ENCODE measurements at places on chromosomes 6 and 20.

- no peak for DNase-seq
Measured at GRCh38 chr6:131828951-131829350, 21.1 kb downstream of the ENPP1 start.

- peak; percentile 69 for DNase-seq
Measured at GRCh38 chr6:33014841-33015634, 5.6 kb upstream of the HLA-DOA start.

GRCh38 chr6:154882107-154882506 is 113.0 kb upstream of the TIAM2 start:
- DNase-seq, result no peak

GRCh38 chr6:110101885-110102284 is 77.6 kb downstream of the WASF1 start:
- no peak for DNase-seq

DNA sequence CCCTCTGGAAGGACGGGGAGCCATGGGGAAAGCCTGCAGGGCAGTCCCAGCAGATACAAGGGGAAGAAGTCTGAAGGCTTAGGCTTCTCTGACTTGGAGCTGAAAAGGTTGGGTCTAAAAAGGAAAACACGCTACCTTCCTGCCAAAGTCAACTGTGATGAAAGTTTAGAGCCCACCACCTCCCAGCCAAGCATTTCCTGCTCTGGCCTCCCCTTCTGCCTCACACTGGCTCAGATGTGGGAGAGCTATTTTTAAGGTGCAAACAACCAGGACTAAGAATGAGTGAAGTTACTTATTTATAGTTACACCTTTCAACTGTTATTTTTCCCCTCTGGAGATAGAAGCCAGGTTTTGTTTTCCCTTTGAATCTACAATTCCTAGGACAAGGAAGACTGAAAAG is 21.2 kb downstream of the NEDD9 start:
- no peak for DNase-seq

DNA sequence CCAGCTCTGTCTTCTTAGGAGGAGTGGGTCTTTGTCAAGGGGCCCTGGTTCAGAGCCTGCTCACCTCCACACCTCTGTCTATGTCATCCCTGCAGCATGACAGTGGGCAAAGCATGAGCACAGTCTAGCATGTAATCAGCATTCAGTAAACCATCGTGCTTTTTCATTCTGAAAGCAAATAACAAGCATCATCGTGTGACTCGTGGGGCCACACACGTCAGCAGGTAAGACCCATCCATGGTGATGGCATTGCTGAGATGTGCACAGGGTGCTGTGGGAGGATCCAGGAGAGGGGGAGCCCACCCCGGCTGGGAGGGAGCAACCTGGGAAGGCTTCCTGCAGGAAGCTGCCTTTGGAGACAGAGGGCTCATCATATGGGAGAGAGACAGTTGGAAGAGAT is 106.7 kb downstream of the TMEM242 start:
- DNase-seq, result no peak

GRCh38 chr6:3376064-3376463 is 80.8 kb downstream of the SLC22A23 start:
- DNase-seq, result no peak

GRCh38 chr6:52325695-52326471 is 36.1 kb upstream of the PAQR8 start:
- DNase-seq, result no peak

- no peak for DNase-seq
Measured at GRCh38 chr6:126069449-126069848, 83.1 kb downstream of the TRMT11 start.

DNA sequence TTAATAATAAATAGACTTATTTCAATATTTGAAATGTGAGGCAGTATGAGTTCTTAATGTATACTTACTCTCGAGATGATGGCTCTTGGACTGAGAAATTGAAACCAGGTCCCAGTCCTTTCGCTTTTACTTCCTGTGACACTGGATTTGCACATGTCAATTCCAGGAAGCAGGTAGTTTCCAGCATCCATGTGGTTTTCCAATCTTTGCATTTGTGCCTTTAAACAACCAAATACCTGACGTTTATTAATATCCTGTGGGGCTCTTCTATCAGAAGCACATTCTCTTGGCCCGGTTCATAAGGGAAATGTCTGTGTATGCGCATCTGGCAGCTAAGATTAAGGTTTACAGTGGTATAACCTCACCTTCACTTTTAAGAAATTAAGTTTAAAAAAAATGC is 13.1 kb downstream of the UTRN start:
- no peak for DNase-seq

GRCh38 chr6:89251976-89252375 is 34.8 kb upstream of the GABRR1 start:
- DNase-seq, result no peak

- DNase-seq, result no peak
Measured at GRCh38 chr6:10569392-10570127, 48.4 kb downstream of the GCNT2 start.

- no peak for DNase-seq
Measured at GRCh38 chr20:32742322-32743236, 688 bp downstream of the COMMD7 start.

DNA sequence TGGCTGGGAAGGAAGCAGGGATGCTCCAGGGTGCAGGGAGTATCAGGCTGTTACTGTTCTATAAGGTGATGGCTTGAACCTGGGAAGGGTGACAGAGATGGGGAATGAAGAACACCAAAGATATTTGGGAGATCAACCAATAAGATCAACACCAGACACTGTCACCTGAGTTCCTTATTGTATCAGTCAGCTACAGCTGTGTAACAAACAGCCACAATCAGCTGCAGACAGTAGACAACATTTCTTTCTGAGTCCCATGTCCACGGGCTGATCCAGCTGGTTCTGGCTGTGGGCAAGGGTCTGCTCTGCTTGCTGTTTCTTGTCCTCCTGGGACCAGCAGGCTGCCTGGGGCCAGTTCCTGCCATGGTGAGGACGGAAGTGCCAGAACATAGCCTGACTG is 31.3 kb upstream of the SLCO4A1 start:
- DNase-seq, result no peak

GRCh38 chr6:170522565-170523183 is 30.4 kb downstream of the PSMB1 start:
- DNase-seq, result peak; percentile 22

DNA sequence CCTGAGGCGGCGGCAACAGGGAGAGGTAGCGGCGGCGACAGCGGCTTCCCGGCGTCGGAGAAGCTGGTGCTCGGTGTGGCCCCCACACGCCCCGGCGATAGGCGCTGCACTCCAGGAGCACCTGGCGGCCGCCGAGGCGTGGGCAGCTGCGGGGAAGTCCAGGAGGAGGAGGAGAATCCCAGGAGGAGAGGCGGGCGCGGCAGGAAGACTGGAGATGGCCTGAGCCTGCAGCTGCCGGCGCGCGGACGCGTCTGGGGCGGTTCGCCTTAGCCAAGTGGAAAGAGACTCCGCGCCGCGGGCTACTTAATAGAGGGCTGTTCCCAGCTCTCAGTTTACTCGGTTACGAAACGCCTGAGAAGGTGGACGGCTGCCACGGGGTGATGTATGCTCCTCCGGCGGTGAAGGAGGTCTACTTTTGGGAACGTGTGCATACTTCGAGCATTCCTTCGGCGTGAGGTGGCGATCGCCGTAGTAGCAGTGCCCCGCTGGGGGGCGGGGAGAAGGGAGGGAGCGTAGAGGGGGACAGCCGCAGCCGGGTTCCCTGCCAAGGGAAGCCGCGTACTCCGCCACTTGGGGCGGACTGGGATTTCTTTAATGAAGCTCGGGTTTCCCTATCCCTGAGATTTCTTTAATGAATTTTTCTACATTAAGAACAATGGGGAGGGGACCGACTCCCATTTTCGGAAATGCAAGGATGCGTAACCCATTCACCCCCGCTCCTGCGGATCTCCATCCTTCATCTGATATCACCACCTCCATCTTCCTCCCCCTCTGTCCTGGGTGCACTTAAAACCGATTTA is at the start of gene COL12A1:
COL12A1 (minus strand) TSS at position 278 of the 800 bp plus-strand sequence. CDS start 3,261 bp downstream, outside the sequence.
- peak; percentile 93 for DNase-seq

DNA sequence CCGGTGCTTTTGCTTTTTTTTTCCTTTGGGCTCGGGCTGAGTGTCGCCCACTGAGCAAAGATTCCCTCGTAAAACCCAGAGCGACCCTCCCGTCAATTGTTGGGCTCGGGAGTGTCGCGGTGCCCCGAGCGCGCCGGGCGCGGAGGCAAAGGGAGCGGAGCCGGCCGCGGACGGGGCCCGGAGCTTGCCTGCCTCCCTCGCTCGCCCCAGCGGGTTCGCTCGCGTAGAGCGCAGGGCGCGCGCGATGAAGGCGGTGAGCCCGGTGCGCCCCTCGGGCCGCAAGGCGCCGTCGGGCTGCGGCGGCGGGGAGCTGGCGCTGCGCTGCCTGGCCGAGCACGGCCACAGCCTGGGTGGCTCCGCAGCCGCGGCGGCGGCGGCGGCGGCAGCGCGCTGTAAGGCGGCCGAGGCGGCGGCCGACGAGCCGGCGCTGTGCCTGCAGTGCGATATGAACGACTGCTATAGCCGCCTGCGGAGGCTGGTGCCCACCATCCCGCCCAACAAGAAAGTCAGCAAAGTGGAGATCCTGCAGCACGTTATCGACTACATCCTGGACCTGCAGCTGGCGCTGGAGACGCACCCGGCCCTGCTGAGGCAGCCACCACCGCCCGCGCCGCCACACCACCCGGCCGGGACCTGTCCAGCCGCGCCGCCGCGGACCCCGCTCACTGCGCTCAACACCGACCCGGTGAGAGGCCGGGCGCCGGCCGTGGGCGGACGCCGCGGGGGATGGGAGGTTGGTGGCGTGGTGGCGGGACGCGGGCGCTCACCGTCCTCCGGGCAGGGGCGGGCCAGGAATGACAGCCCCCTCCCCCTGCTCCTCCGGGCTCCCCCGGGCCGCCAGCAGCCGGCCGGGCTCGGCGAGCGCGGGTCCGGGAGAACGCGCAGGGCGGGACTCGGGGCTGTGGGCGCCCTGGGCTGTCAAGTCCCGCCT is 606 bp downstream of the ID4 start:
- DNase-seq, result peak; percentile 2

- DNase-seq, result no peak
Measured at GRCh38 chr6:166490671-166491500, 95.6 kb downstream of the RAMACL start.

- DNase-seq, result no peak
Measured at GRCh38 chr6:38498085-38498484, 141.6 kb downstream of the BTBD9 start.

GRCh38 chr20:32435449-32436107 is 77.4 kb downstream of the ASXL1 start:
- DNase-seq, result no peak

GRCh38 chr6:128519132-128519930 is 1.1 kb downstream of the PTPRK start:
- DNase-seq, result peak; percentile 70

DNA sequence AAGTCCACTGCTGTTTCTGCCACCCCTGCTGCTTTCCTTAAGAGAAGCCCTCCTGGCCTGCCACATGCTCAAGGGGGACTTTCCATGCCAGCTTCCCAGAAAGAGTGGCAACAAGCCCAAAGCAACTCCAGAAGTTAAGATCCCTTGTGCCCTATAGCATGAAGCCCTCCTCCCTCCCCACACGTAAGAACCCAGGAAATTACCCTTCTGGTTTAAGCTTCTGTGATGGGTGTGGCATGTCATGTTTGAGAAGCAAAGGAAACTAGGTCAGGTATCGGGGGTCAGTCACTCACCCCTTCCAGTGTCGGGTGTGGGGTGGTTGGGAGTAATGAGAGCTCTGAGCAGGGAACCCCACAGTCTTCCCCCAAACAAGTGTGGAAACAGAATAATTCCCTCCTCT is 196.1 kb downstream of the LRFN2 start:
- DNase-seq, result no peak

DNA sequence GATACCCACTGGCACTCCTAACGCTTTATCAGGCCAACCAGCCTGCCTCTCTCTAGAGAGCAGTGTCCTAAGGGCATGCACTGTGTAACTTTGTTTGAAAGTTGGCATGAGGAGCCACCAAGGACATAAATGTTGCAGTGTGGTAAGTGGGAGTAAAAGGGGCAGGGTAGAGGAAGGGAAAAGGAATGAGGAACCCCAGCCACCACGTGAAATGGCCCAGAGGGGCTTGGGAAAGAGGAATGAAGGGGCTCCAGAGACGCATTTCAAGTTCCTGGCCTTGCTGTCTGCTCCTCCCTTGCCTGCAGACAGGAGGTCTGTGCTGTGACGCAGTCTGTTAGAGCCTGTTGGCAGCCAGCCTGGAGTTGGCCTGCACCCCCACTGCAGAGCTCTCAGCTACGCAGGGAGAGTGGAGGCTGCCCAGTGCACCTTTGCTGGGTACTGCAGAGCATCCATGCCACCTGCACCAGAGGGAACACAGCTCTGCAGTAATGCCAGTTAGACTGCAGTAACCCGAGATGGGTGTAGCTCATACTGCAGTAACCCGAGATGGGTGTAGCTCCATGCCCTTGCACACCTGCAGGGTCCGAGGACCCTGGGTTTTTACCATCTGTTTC is 86.8 kb upstream of the SNAP25 start:
- no peak for DNase-seq

DNA sequence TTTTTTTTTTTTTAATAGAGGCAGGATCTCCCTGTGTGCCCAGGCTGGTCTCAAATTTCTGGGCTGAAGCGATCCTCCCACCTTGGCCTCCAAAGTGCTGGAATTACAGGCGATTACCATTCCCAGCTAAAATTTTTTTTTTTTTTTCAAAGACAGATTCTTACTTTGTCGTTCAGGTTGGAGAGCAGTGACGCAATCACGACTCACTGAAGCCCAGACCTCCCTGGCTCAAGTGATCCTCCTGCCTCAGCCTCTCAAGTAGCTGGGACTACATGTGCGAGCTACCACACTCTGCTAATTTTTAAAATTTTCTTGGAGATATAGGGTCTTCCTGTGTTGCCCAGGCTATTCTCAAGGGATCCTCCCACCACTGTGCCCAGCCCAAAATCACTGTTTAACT is 58.0 kb upstream of the MYO6 start:
- peak; percentile 11 for DNase-seq

GRCh38 chr20:15895560-15896084 is 677.6 kb downstream of the KIF16B start:
- no peak for DNase-seq

GRCh38 chr6:157169656-157170055 is 153.7 kb downstream of the TMEM242 start:
- no peak for DNase-seq

GRCh38 chr6:112781241-112781640 is 434.1 kb downstream of the RFPL4B start:
- no peak for DNase-seq

DNA sequence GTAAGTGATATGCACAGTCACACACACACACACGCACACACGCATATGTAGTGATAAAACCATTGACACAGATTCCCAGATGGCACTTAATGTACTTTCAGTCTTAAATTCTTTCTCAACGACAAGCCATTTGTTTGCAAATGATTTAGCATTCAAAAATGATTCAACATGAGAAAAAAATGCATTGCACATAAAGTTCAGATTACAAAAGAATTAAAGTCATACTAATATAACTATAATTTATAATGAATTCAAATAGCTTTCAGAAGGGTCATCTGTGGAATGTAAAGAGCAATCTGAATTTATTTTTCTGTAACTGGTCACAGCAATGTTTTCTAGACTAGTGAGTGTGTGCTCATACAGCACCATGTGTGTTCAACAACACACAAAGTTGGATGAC is 521.6 kb upstream of the ZNF337 start:
- no peak for DNase-seq

DNA sequence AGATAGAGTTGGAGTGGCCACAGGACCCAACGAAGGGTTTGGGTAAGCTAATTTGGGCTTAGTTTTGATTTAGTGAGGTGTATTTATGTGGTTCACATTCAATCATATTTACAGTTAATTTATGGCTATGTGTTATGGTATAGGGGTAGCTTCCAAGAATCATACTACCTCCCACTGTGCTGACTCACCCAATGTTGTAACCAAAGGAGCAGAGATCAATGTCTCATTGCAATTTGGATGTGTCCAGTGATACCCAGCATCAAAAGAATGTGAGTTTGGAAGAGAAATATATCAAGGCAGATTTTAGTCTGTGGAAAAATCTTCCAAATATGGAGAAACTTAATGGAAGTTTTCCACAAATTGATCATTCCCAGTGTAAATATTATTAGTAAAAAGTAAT is 25.3 kb upstream of the SMIM8 start:
- DNase-seq, result no peak

Data from ACHN (cell line).